ENCODE measurements at places on chromosomes 4 and X.

DNA sequence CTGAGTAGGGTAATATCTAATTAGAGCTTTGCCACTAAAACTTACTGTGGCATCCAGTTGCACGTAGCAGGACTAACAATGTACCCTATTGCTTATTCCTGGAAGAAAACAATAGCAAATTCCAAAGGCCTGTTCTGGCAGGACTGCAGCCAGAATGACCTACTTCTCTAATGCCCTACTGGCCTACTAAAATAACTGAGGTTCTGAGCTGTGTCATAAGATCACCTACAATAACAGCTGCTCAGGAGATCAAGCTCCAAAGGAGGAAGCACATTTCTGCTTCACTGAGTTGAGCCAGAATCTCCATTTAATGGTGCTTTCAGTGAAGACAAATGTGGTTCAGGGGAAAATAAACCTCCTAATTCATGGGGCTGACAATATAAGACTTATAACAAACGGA, 42.2 kb upstream of the CXCL8 start:
- DNase-seq = peak; percentile 35

GRCh38 chr4:103567591-103567990, 152.2 kb downstream of the TACR3 start:
- DNase-seq = no peak

- DNase-seq = no peak
These were observed 1804.7 kb downstream of the STIM2 start for GRCh38 chr4:28665306-28665705.

- DNase-seq = no peak
These were observed 65.6 kb downstream of the BANK1 start for GRCh38 chr4:101856149-101856548.

GRCh38 chr4:71974681-71975080, 57.1 kb upstream of the NPFFR2 start:
- DNase-seq = no peak

DNA sequence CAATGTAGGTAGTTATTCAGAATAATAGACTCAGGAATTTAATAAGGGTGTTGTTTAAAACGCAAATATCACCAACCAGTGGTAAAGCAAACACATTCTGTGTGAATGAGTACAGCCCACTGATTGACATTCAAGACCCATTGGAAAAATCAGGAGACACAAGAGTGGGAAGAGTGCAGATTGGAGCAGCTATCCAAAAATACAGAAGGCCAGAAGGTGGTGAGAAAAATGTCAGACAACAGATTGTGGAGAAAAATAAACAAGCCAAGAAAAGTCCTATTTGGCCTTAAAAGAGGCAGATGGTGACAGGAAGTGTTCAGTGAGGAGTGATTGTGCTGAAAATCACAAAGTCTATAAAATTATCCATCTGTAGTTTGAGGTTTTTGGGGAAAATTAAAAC, 39.3 kb downstream of the CPE start:
- no peak for DNase-seq
